EL (cell line): ENCODE measurements at places on chromosomes 12 and 14.

- DNase-seq: no peak
These were observed 34.8 kb downstream of the MED13L start for GRCh38 chr12:116242740-116243139.

DNA sequence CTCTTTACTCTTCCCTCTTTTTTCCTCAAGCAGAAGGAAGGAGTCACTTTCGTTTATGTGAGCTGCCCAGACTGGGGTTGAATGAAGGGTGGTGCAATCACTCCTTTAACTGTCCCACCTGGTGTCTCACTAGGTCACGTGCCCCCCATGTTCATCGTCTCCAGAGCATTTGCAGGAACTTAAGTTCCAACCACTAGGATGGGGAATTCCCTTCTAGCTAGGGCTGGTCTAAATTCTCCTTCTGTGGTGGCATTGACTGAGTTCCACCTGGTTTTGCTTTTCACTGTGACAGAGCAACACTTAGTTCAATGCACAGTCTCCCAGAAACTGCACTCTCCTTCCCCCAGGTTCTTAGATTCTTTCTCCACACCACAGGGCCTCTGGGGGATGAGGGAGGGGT, 9.5 kb downstream of the FANCM start:
- no peak for DNase-seq

DNA sequence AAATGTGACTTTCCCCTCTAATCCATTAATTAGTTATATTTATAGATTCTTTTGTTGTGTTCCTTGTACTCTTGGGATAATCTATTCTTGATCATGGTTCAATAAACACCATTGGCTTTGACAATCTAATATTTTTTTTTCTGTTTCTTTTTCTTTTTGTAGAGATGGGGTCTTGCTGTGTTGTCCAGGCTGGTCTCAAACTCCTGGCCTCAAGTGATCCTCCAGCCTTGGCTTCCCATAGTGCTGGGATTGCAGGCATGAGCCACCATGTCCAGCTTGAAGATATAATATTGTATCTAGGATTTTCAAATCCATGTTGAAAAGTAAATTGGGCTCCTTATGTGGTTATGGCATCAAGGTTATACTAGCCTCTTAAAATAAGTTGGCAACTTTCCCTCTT, 6.2 kb downstream of the DNAL1 start:
- DNase-seq: no peak

GRCh38 chr12:118463677-118464076, 87.3 kb downstream of the SUDS3 start:
- DNase-seq: no peak

- peak; percentile 9 for DNase-seq
These were observed 15.3 kb downstream of the SPIC start for GRCh38 chr12:101490286-101490920.
